ENCODE measurements at places on chromosomes 2 and 18. TPM values are rescaled to one million over a fixed set of nuclear protein-coding genes. Genes with fewer than 3 reads are reported as not detected.

GRCh38 chr2:101706819-101707177, 9.3 kb downstream of the MAP4K4 start:
- no peak for DNase-seq

GRCh38 chr2:39183673-39184072, 60.1 kb downstream of the CDKL4 start:
- no peak for DNase-seq

GRCh38 chr2:101699755-101700461, 2.4 kb downstream of the MAP4K4 start:
- DNase-seq = no peak

- no peak for DNase-seq
Measured at GRCh38 chr2:44456946-44457345, 95.2 kb downstream of the CAMKMT start.

DNA sequence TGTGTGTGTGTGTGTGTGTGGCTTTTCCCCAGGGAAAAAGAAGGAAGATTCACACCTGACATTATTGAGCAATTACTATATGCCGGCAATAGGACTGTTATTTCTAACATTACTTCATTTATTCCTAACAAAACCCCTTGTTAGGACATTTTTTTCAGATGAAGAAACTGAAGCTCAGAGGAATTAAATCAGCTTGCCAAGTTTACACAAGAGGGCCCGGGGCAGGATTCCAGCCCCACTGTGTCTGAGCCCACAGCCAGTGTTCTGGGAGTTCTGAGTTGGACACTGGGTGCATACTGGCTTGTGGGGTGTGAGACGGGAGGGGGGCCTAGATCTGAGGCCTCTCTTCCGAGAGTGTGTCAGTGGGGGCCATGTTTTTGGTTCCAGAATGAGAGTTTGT, 9.9 kb downstream of the TOGARAM2 start:
- no peak for DNase-seq

DNA sequence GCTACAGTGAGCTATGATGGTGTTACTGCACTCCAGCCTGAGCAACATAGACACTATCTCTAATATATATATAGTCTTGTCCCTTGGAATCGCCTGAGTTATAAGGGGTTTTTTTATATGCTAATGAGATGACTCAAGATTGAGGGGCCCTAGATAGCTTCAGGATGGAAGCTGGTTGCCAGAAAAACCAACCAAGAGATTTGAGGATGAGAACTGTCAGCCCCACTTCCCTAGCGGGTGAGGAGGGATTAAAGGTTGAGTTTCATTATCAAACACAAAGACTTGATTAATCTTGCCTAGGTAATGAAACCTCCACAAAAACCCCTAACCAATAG, 12.6 kb upstream of the GALM start:
- no peak for DNase-seq

DNA sequence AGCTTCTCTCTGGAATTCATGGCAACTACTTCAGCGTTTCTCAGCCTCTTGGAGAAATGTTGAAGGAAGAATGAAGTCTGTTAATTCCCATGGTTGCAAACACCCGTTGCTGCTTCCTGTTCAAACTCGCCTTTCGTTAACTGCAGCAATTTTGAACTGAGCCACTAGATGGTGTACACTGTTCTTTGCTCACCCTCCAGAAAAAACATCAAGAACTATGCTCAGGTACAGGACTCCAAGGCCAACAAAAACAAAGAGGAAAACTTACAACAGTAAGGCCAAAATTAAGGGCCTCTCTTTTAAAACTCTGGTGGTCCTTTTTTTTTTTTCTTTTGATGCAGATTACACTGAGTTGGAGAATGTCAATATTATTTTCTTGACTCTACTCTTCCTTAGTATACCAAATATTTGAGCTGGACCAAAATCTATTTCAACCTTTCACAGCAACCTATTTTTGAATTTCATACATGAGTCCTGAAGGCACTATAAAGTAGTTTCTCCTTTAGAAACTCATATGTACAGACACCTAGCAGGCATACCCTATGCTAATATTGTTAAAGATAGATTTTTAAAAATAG, 58.2 kb downstream of the KLHL14 start:
- no peak for DNase-seq

DNA sequence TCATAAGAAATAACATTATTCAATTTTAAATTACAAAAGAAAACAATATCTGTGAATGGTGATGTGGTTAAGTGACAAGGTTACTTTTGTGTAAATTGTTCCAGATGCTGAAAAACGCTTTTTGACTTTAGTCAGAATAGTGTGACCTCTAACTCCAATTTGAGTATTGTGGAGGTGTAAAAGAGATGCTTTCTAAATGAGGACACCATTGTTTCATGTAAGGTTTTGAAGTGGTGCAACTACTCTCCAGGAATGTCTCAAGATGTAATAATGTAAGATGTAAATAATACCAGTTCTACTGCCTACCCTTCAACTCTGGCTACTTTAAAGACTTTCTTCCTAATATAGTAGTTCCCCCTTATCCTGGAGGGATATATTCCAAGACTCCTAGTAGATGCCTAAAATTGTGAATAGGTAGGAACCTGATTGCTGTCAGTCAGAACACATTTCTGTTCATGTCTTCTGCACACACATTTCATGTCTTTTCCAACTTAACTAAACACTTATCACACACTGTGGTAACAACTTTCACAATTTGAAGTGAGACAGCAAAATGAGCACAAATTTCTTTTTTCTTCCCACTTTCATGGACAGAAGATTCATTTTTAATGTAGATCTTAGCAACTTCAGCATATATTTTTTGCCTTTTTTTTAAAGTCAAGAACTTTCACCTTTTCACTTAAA, 39.1 kb upstream of the PPP1R1C start:
- DNase-seq = no peak

DNA sequence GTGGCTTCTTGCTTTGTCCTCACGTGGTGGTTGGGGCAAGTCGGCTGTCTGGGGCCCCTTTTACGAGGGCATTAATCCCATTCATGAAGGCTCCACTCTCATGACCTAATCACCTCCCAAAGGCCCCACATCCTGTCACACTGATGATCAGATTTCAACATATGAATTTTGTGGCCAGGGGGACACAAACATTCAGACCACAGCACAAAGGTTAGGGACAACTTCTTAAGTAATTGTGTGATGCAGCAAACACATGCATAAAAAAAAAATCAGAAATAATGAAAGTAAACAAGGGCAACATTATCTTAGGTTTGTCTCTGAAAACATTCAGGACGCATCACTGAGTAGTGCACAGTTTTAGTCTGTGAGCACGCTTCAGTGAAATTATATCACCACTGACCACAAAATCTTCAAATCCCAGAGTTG, 54.2 kb upstream of the FRZB start:
- no peak for DNase-seq

- DNase-seq = no peak
Measured at GRCh38 chr2:194203898-194204297, 1453.1 kb upstream of the SLC39A10 start.

- DNase-seq = no peak
Measured at GRCh38 chr2:1582891-1583341, 161.4 kb downstream of the PXDN start.

DNA sequence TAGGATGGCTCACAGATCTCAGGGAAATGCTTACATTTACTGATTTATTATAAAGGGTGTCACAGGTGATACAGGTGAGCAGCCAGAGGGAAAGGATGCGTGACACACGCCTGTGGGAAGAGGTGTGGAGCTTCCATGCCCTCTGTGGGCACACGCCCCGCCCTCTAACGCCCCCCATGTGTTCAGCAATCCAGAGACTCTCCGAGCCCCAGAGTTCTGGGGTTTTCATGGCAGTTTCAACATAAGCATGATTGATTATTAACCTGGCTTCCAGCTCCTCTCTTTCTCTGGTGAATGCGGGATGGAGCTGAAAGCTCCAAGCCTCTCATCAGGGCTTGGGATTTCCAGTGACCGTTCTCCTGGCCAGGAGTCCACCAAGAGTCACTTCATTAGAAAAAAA, 34.3 kb upstream of the ODC1 start:
- DNase-seq = no peak

DNA sequence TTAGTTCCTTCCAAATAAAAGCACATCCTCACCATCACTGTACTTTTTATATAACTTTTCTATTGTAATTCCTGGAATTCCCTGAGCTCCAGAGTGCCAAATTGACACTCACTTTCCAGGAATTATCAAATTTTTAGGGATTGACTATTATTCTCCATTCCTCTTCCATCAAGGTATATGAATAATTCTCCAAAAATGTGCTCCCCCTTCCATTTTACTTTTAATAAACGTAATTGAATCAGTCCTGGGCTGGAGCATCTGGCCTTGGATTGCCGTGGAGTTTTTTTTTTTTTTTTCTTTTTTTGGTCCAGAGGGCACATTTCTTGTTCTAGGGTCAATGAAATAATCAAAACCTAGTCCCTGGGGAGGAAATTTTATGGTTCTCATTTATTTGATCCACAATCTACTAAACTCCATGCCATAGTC, 304.3 kb downstream of the CDCA7 start:
- DNase-seq = no peak

GRCh38 chr18:65817178-65817577, 66.4 kb downstream of the CDH7 start:
- no peak for DNase-seq

- no peak for DNase-seq
Measured at GRCh38 chr18:49723648-49724180, 89.6 kb downstream of the ACAA2 start.

The SERPINB10 gene
- total RNA-seq = not detected

Measured in uterus (tissue), 4 donors.